Kidney (tissue), 22 donors: ENCODE measurements at places on chromosomes 4 and X.

DNA sequence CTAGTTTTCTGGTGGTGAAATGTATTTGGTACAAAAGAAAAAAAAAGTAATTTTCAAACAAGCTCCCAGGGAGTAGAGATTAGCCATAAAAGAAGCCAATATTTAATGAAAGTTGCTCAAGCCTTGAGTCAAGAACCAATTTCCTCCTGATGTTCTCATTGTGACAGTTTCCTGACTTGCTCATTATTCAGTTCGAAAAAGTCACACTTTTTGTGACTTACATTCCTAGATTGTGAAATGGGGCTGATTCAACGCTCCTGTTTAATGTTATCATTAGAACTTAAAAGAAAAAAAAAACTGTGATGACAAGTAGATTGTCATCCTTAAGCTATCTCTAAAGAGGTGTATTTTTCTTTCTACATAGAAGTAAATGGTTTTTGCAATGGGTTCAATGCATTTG lies 122.6 kb upstream of the BMPR1B start:
- no peaks in the 10 kb centered on the region for H3K4me1 ChIP-seq
- no peak overlapping the region for H3K4me3 ChIP-seq
- no peak for DNase-seq
- no peaks in the 10 kb centered on the region for H3K27me3 ChIP-seq
- H3K36me3 ChIP-seq, result no peaks in the 10 kb centered on the region

GRCh38 chrX:19814240-19814639 lies 73.2 kb downstream of the SH3KBP1 start:
- H3K27me3 ChIP-seq, result peaks cover 2% of the 10 kb centered on the region
- H3K27ac ChIP-seq, result no peak overlapping the region
- no peak overlapping the region for H3K4me3 ChIP-seq
- H3K36me3 ChIP-seq, result no peaks in the 10 kb centered on the region
- no peak for DNase-seq
- H3K4me1 ChIP-seq, result no peaks in the 10 kb centered on the region

- H3K36me3 ChIP-seq, result no peaks in the 10 kb centered on the region
- H3K27ac ChIP-seq, result no peak overlapping the region
- DNase-seq, result no peak
- H3K27me3 ChIP-seq, result no peaks in the 10 kb centered on the region
- H3K4me3 ChIP-seq, result no peak overlapping the region
Observed at GRCh38 chrX:21873063-21873775, 17.4 kb downstream of the YY2 start.

DNA sequence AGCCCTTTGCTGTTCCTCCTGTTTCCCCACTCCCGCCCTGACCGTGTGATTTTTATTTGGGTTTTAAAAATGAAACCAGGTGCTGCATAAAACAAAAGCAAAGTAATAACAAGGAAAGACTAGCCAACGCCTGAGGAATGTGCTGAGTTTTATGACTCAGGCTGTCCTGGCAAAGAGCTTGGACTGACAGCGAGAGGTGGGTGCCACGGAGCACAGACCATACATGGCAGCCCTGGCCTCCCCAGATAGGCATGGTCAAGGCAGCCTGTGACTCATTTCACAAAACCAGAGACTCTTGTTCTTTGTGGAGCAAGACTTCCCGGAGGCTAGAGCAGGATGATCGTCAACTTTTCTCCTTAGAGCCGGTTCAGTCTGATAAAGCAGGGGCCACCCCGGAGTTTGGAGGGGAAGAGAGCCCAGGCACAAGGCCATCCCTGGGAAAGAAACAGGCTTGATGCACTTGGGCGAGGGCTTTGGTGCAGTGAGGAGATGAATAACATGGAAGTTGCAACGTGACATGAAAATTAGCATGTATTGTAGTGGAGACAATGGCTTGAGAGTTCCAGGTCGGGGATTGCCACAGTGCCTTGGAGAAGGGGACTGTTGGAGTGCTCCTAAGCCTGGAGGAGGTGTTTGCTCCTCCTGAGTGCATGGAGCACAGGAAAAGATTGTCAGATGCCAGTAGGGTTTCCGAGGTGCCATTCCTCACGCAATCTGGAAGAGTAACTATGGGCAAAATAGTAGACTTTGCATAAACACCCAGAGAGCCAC lies 54.8 kb downstream of the C4orf51 start:
- H3K27me3 ChIP-seq, result no peaks in the 10 kb centered on the region
- H3K36me3 ChIP-seq, result no peaks in the 10 kb centered on the region
- H3K4me1 ChIP-seq, result peaks cover 26% of the 10 kb centered on the region
- H3K4me3 ChIP-seq, result no peak overlapping the region

GRCh38 chrX:15043538-15043937 lies 170.3 kb downstream of the MOSPD2 start:
- H3K27ac ChIP-seq, result no peak overlapping the region
- H3K4me3 ChIP-seq, result no peak overlapping the region
- H3K27me3 ChIP-seq, result no peaks in the 10 kb centered on the region
- H3K4me1 ChIP-seq, result no peaks in the 10 kb centered on the region
